ENCODE measurements at places on chromosomes 6 and 20.
A peak's percentile ranks its signal among the peaks of the same experiment; 100 is the strongest.

- DNase-seq, result no peak
Observed at GRCh38 chr6:170027647-170028043, 263.2 kb downstream of the DLL1 start.

- no peak for DNase-seq
Observed at GRCh38 chr6:156283091-156283490, 494.1 kb upstream of the ARID1B start.

DNA sequence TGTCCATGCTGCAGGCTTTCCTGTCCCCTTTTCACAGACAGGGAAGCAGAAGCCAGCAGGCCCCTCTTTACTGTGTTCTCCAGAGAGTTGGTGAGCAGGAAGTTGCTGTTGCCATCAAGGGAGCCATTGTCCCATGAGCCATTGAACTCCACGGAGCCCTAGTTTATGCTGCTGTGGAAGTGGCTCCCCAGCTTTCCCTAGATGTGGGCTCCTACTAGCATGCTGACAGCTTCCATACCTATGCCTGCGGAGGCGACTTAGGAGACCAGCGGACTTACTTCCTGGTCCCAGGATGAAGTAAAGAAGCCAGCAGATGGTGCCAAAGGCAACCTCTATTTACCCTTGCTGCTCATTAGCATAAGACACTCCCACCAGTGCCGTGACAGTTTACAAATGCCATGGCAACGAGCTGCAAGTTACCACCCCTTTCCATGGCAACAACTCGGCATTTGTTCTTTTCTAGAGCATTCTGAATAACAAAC lies 30.8 kb upstream of the FKBP1A start:
- DNase-seq, result no peak

DNA sequence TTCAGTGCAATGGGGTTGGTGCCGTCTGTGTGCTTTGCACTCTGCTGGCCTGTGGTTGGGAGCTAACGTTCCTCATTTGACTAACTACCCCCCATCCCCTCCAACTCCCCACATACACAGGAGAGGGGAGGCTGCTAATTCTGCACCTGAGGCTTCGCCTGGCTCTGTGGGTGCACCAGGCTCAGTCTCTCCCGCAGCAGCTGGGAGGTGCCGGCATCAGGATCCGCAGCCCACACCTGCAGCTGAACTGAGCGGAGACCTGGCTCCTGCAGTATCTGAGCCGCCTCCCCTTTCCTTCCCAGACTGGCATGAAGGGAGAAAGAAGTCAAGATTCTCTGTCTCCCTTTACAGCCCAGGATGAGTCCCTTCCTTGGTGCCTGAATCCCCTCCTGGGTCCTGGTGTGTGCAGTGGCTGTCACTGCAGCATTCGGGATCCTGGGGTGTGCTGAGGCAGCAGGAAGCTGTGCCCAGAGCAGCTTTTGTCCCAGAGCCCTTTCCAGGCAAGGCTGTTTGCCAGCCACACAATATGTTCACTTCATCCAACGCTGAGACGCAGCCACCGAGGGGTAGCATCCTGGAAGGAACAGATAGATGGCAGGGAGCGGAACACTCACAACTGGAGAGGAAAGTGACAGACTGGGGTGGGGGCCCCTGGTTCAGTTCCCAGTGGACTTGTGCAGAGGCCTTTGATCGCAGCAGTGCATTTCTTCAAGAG lies 70.2 kb downstream of the CDH4 start:
- DNase-seq, result no peak

GRCh38 chr6:247351-247750 lies 44.9 kb upstream of the DUSP22 start:
- DNase-seq, result no peak

DNA sequence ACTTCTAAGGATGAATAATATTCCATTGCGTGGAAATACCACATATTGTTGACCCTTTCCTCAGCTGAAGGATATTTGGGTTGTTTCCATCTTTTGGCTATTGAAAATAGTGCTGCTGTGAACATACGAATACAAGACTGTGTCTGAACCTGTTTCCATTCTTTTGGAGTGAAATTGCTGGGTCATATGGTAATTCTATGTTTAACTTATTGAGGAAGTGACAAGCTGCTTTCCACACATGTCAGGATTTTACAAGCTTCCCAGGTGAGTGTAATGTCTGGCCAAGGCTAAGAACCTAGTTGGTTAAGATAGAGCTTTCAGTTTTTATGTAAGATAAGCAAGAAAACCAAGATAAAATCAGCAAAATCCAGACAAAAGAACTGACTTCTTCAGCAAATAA lies 48.8 kb downstream of the PPP1R3G start:
- DNase-seq, result no peak

DNA sequence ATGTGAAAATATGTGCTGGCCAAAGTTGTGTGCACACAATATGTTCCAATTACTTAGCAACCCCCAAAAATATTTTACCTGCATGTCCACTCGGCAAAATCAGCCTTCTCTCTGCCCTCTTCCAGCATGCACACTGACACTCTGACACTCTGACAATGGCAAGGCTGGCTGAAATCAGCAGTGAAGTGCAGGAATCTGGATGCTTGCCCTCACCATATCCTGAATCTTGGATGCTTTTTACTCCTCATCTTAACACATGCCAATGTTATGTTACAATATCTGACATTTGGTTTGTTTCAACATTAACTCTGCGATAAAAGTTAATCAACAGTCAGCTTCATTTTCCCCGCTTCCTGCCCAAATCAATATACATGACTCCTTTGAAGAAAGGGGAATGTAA lies 203.2 kb downstream of the COL9A1 start:
- no peak for DNase-seq

- DNase-seq, result no peak
Observed at GRCh38 chr6:137171824-137172733, 1.4 kb downstream of the IL22RA2 start.

- peak; percentile 79 for DNase-seq
Observed at GRCh38 chr6:3759646-3760232, 8.2 kb upstream of the PXDC1 start.

- no peak for DNase-seq
Observed at GRCh38 chr20:20410678-20411077, 42.8 kb downstream of the INSM1 start.

GRCh38 chr6:24537771-24538385 lies 43.1 kb downstream of the ALDH5A1 start:
- DNase-seq, result no peak

DNA sequence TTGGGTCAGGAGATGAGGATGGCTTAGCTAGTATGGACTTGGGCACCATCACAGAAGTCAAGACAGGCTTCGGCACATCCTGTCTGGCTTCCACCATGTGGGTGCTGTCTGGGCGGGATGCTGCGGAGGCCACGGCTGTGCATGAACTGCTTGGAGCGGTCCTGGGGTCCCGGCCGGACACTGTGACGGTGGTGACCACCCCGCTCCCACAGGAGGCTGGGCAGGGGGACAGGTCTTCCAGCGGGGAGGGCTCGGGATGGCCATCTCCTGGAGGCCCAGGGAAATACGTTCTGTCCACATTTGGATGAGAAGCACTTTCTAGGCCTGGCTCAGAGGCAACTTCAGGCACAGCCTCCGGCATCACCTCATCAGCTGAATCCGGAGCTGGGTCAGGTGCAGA lies 32.1 kb upstream of the TCFL5 start:
- DNase-seq, result no peak

DNA sequence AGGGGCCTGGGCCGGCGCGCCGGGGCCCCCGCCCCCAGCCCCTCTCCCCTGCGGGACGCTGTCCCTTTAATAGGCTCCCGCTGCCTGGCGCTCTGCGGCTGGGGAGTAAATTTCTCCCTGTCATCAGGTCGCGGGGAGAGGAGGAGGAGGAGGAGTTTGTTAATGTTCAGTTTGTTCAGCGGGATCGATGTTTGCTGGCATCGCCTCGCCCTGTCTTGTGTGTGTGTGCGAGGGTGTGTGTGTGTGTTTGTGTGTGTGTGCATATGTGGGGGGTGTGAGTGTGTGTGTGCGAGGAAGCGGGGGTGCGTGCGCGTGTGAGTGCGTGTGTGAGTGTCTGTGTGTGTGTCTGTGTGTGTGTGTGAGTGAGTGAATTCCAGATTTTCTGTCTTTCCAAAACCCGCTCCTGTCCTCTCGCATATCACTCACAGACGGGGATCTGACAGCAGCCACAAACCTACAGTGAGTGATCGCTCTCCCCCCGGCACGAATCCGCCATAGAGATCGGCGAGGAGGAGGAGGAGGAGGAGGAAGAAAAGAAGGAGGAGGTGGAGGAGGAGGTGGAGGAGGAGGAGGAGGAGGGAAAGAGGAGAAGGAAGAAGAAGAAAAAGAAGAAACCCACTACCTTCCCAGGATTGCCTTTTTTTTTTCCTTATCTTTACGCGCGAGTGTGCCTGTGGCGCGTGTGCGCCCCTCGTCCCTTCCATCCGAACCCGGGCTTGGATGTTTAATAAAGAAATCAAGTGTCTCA lies at the start of gene TSHZ2:
Gene TSHZ2 (plus strand): TSS at position 169 of the 748 bp plus-strand sequence. CDS start 936 bp downstream, outside the sequence.
- DNase-seq, result peak; percentile 67

DNA sequence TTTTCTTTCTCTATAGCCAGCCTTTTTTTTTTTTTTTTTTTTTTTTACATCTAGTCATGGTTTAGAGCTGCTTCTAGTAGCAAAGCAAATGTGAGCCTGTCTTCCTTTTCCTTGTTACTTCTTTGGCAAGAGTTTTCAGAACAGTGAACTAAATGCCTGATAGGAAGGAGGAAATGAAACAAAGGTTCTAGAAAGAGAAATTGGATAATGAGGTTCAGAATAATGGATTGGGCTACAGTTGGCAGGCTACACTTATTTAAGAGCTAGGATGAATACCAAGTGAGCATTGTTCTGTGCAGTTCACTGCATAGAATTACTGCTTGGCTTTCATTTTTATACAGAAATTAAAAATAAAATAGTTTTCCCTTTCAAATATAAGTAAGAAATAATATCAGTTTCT lies 78.6 kb downstream of the HIVEP1 start:
- no peak for DNase-seq

GRCh38 chr20:9723501-9724202 lies 115.2 kb downstream of the PAK5 start:
- no peak for DNase-seq

GRCh38 chr6:149910721-149911151 lies 12.2 kb downstream of the RAET1G start:
- no peak for DNase-seq

- no peak for DNase-seq
Observed at GRCh38 chr20:217266-217665, 9.8 kb upstream of the DEFB129 start.

GRCh38 chr20:53934421-53935343 lies 135.7 kb downstream of the BCAS1 start:
- peak; percentile 87 for DNase-seq

GRCh38 chr6:7468382-7469081 lies 72.9 kb upstream of the DSP start:
- peak; percentile 84 for DNase-seq

DNA sequence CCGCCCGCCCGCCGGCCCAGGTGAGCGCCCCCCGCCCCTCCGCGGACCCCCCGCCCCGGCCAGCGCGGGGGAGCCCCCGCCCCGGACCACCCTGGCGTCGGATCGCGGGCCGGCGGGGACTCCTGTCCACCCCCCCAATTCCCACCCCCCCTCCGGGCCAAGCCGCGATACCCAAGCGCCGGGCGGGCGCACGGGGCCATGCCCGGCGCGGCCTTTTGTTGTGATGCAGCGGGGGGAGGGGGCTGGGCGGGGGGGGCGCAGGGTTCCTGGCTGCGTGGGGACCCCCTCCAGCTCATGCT lies 245 bp downstream of the SRC start:
- DNase-seq, result peak; percentile 45

DNA sequence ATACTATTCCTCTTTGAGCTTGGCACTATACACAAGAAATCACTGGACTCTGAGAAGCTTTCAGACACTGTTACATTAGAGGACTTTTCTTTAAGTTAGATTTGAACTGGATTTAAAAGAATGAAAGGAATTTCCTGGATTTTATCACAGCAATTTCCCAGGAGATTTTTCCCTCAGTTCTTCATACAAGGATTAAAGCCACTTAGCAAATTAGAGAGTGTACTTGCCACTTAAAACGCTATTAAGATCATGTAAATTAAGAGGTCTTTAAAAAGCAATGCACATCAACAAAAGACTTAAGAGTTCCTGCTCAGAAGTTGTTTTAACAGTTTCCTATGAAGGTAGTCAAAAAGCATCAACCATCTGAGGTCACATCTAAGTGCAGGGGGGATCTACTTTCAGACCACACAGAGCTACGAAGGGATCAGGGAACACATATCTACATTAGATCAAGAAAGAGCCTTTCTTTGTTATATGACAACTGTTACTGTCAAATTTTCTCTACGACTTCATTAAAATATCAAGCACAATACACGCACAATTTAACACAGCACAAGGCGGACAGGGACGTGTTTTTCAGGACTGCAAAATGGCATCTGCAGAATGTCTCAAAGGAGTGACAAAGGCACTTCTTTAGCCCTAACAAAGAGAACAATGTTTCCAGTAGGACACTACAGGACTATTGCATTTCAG lies 65.8 kb downstream of the EPB41L2 start:
- peak; percentile 29 for DNase-seq

DNA sequence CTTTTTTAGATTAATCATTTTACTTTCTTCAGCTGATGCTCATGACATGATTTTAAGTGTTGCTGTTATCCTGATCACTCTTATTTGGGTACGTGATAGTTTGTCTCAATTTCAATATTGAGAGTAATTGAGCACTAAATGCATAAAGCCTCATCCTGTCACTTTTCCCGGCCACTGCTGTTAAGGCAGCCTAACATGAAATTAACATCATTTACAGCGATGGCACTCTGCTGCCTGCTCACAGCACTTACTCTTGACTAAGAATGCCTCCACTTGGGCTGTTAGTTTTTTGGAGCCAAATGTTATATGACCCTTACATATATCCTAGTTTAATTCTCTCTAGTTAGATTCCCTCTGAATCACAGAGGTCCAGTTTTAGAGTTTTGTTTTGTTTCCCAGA lies 107.3 kb downstream of the SLX4IP start:
- no peak for DNase-seq

DNA sequence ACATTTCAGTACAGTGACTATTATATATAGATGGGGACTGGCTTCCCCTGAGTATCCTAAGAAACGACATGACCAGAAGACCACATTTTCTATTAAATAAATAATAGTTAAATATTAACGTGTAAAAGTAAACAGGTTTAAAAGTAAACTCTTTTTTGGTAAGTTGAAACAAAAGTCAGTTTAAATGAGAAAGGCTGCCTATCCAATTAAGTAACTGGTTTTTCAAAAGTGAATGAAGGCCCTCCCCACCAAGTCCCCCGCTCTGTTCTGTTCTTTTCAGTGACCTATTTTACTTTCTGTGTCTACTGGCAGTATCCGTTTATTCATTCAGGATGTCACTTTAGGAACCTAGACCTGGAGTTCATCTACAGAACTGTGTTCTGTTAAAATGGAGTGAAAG lies 32.0 kb downstream of the QKI start:
- DNase-seq, result no peak

GRCh38 chr6:72938104-72938503 lies 287.2 kb downstream of the KHDC1L start:
- DNase-seq, result no peak

GRCh38 chr6:14997507-14997906 lies 248.4 kb upstream of the JARID2 start:
- no peak for DNase-seq

DNA sequence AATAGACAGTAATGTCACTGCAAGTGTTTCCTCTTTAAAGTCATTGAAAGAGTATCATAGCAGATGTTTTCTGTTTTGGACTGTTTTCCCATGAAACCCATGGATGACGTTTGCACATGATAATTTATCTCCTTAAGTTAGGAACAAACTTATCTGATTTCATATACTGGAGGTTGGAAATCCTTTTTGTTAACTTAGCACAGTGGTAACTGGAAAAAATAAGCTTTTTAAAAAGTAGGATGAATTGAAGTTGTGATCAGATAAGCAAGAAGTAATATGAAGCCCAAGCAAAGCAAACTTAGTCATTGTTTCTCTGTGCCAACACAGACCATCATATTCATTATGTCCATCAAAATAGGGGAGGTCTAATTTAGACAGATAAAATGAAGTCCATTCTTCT lies 61.6 kb downstream of the PLCB4 start:
- DNase-seq, result no peak

- DNase-seq, result no peak
Observed at GRCh38 chr20:47354714-47355488, 1.6 kb downstream of the ZMYND8 start.
